ENCODE measurements at places on chromosomes 12 and 14. TPM values are rescaled to one million over a fixed set of nuclear protein-coding genes. Genes with fewer than 3 reads are reported as not detected.

- H3K27ac ChIP-seq, result no peak overlapping the region
- H3K27me3 ChIP-seq, result no peaks in the 10 kb centered on the region
- no peak for DNase-seq
- no peak overlapping the region for H3K4me3 ChIP-seq
- no peaks in the 10 kb centered on the region for H3K36me3 ChIP-seq
These were observed 6.8 kb upstream of the YLPM1 start for GRCh38 chr14:74756326-74756725.

LUM gene
- not detected for total RNA-seq

- H3K27ac ChIP-seq, result no peak overlapping the region
- H3K4me1 ChIP-seq, result no peaks in the 10 kb centered on the region
- no peak overlapping the region for H3K4me3 ChIP-seq
- no peaks in the 10 kb centered on the region for H3K27me3 ChIP-seq
- no peaks in the 10 kb centered on the region for H3K36me3 ChIP-seq
These were observed 1.5 kb upstream of the EFS start for GRCh38 chr14:23366426-23366921.

FAM222A gene
- 0.94 TPM for total RNA-seq

DNA sequence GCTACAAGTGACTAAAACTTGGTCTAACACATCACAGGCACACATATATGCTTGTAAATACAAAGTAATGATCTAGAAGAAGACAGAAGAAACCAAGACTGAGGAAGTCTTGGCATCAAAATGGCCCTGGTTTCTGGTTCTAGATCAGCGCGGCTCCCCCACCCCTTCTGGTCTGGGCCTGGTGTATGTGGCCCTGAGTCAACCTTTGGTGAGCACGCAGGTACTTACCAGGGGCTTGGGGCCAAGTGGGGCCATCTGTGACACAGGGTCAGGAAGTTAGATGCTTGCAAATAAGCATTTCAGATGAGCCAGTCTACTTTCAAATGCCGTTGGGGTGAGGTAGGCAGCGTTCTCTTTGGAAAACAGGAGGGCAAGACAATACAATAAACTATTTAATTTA is 13.2 kb upstream of the HVCN1 start:
- no peaks in the 10 kb centered on the region for H3K27me3 ChIP-seq

GRCh38 chr12:24754690-24755638 is 193.9 kb downstream of the BCAT1 start:
- no peaks in the 10 kb centered on the region for H3K4me1 ChIP-seq
- no peak overlapping the region for H3K27ac ChIP-seq
- H3K4me3 ChIP-seq, result no peak overlapping the region
- H3K36me3 ChIP-seq, result no peaks in the 10 kb centered on the region
- DNase-seq, result no peak
- H3K27me3 ChIP-seq, result no peaks in the 10 kb centered on the region

DIO3 gene
- not detected for total RNA-seq

GYS2 gene
- not detected for total RNA-seq

TAS2R42 gene
- total RNA-seq, result not detected
